Putamen (tissue), 1 donor: ENCODE measurements at places on chromosomes 4 and X.

DNA sequence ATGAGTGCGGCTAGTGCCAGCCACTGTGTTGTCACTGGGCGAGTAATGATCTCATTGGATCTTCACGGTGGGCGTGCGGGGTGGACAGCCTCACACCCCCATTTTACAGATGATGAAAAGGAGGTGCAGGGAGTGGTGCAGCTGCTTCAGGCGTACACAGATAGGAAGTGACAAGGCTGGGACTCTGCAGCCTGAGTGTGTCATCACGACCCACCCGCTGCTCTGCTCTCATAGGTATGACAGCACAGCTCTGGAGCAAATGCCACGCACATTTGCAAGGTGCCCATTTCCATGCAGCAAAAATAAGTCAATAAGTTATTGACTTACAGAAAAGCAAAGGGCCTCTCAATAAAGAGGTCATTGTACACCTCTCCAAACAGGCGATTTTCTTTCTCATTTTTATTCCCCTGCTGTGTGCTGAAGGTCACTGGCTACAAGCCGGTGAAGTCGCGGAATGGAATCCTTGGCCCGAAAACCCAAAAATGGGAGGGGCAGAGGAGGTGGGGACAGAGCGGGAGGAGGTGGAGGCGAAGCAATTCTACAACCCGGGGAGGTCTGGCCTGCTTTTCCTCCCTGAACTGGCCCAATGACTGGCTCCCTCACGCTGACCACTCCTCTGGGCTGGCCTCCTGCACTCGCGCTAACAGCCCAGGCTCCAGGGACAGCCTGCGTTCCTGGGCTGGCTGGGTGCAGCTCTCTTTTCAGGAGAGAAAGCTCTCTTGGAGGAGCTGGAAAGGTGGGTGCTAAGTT, at the start of gene SOD3:
Gene SOD3 (plus strand): TSS at position 658 of the 750 bp plus-strand sequence. CDS start 3,949 bp downstream, outside the sequence.
- DNase-seq: peak; percentile 47

- no peak for DNase-seq
Observed at GRCh38 chr4:37903901-37904300, 13.0 kb downstream of the TBC1D1 start.

DNA sequence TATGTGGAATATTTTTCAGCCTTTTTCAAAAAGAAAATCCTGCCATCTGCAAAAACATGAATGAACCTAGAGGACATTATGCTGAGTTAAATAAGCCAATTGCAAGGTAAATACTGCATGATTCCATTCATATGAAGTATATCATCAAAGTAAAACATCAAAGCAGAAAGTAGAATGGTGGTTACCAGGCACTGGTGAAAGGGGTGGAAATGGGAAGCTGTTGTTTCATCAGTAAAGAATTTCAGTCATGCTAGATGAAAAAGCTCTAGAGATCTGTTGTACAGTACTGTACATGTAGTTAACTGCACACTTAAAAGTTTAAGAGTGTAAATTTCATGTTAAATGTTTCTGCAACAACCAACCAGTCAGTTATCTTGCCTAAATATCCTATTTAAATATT, 196.8 kb upstream of the ADGRL3 start:
- no peak for DNase-seq

- DNase-seq: peak; percentile 18
Observed at GRCh38 chrX:8939322-8939721, 94.6 kb downstream of the FAM9B start.

GRCh38 chr4:8350352-8350751, 80.8 kb downstream of the HTRA3 start:
- no peak for DNase-seq
